ENCODE measurements at places on chromosomes 3 and 15.

- no peak for DNase-seq
Observed at GRCh38 chr3:196399485-196399945, 32.7 kb downstream of the UBXN7 start.

DNA sequence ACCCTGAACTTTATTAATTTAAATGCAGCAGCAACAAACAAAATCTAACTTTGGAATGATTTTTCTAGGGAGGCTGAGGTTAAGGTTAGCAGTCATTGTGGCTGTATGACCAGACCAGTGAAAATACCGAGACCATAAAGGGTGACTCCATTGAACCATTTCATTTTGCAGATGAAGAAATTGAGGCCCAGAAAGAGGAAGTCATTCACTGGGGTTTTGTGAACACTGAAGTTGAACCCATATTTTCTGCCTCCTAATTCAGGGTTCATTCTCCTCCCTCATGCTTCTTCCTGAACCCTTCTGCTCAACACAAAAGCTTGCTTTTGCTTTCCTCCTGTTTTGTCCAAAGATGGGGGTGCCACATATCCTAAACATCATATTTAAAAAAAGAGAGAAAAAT, 65.8 kb upstream of the PLCL2 start:
- no peak for DNase-seq

DNA sequence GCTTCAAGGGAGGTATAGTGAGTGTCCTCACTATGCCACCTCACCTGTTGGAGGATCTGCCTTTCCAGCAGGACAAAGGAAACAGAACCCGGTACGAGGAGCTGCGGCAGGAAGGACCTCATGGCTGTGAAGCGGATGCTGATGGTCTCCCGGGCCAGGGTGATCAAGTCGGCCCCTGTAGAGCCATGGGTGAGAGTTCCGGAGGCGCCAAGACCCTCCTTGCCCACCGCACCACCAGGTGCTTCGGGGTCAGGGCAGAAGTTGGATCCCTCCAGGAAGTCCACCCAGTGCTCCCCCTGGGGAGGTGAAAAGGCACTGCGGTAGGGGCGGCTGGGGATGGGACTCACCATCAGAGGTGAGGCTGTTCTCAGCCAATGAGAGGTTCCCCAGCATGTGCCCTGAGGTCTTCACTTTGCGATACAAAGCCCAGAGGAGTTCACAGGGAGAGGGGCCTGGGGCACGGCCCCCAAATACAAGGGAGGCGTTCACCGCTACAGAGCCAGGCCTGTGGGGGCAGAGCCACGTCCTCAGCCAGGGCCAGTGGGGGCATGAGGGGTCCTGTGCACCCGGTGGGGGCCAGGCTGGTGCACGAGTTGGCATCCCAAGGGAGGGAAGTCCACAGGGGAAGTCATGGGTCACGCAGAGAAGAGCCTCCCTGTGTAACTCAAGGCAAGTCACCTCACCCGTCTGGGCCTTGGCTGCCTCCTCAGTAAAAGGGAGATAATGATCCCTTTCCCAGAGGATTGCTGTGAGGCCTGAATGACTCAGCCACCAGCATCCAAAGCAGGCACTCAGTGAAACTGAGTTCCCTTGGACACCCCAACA, 27.7 kb downstream of the C15orf39 start:
- DNase-seq = no peak

DNA sequence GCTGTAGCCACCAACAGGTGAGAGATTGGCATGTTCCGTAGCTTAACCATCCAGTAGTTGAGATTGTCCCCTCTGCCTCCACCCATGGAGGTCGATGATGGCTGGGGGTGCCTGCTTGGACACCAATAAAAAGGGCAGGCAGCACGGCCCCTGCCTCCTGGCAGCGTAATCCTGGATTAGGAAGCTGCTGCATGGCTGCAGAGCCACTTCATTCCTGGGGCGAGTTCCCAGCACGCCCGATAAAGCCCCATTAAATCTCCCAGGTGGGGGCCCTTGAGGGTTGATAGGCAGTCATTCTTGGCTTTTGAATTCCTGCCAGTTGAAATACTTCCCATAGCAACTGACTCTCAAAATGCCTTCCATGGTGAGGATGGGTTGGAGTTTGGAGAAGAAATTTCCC, 67.8 kb downstream of the PLXNA1 start:
- DNase-seq = no peak

DNA sequence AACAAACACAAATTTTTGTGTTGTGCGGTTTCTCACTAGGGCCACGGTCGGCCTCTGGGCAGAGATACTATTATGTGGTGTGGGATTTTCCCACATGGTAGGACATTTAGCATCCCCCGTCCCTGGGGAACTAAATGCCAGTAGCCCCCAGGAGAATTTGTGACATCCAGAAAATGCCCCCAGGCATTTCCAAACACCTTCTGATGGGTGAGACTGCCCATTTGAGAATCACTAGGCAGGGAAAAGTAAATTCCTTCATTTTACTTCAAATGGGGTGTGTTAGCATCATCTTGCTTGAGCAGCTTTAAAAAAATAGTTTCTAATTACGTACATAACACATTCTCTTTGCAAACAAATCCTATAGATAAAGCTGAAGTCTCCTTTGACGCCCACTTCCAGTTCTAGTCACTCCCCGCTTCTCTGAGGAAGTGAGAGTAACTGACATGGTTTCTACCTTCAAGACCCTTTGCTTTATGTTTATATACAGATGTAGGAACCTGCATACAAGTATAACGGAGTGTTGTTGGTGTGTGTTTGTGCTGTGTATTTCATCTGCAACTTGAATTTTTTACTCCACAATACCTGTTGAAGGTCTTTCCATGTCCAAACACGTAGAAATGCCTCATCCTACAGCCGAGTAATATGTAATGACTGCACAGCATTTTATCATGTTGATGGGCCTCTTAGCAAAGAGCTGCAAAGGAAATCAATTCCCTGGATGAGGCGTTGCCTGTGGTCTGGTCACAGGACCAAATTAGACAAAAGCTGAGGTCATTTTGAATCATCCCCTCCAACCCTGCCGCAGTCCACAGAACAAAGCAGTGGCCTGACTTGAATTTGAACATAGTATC, 31.4 kb upstream of the ZBTB38 start:
- no peak for DNase-seq

GRCh38 chr3:194306771-194307640, 44.1 kb downstream of the CPN2 start:
- peak; percentile 31 for DNase-seq

GRCh38 chr3:5116538-5116937, 5.6 kb upstream of the ARL8B start:
- no peak for DNase-seq

DNA sequence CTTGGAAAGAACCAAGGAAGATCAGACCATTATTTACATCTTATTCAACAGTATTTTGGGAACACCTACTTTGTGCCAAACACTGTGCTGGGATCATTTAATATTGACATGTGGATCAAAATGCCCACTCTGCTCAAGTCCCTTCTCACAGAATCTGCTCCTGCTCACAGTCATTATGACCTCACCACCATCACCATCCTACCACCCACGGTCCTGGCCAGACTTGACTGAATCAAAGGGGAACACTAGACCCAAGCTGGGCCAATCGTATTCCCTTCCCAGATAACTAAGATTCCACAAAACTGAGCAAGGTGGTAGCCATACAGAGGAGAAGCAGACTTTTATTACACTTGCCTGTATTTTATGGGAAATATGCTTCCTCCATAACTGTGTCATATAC, 3.4 kb upstream of the CEP152 start:
- no peak for DNase-seq

GRCh38 chr3:65144791-65145351, 457.1 kb upstream of the ADAMTS9 start:
- no peak for DNase-seq

DNA sequence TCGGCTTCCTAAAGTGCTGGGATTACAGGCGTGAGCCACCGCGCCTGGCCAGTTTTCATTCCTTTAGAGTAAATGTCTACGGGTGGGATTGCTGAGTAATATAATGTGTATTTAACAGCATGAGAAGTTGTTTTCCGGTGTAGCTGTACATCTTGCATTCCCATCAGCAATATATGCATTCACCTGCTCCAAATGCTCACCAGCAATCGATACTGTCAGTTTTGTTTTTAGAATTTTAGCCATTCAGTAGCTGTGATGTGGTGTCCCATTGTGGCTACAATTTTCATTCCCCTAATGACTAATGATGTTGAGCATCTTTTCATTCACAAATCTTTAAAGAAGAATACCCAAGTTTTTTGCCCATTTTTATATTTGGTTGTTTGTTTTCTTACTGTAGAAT, 134.8 kb upstream of the RGMA start:
- no peak for DNase-seq

GRCh38 chr3:97838393-97838792, 16.6 kb downstream of the CRYBG3 start:
- DNase-seq = no peak

- DNase-seq = no peak
Observed at GRCh38 chr15:73906346-73907034, 19.8 kb upstream of the LOXL1 start.

DNA sequence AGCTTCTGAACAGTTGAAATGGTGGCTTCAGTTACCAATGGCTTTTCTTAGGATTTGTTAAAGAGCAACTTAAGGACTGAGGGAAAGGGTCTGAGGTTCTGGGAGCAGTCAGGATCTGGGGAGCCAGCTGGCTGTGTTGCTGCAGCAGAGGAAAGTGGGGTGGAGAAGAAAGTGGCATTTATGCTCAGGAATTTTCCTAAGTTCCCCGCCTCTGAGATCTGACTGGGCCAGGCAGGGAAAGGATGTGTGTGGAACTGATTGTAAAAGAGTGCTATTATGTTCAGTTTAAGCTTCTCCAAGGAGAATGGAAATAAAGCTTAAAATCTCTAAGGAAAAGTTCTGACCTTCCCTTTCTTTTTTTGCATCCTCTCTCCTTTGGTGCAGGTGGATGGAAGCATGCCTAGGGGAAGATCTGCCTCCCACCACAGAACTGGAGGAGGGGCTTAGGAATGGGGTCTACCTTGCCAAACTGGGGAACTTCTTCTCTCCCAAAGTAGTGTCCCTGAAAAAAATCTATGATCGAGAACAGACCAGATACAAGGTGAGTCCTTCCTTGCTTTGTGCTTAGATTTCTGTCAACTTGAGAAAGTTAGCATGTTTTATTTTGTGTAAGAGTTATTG, 37.8 kb downstream of the IQGAP1 start:
- DNase-seq = no peak

DNA sequence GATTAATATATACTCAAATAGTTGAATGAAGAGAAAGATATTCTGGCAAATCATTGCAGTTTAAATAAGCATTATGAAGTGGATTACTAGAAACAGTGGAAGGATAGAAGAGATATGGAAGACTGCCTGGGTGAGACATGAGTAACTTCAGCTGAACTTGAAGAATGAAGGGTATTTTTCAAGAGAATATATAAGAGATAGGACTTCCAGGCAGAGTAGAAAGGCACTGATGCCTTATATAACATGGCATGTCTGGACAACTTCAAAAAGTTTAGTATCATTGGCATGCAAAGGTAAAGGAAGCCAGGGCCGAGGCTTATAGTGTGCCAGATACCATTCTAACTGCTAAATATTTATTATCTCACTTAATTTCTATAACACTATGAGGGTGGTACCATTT, 126.5 kb upstream of the SLC7A14 start:
- no peak for DNase-seq

Data from CD4-positive, alpha-beta T cell treated with Interleukin-6 at 100 ng/mL for 8 hours (primary cell).